ENCODE measurements at places on chromosomes 1 and 21. TPM values are rescaled to one million over a fixed set of nuclear protein-coding genes. Genes with fewer than 3 reads are reported as not detected.

SNX7 gene
- total RNA-seq = 18.4 TPM

CENPL gene
- total RNA-seq = 23.8 TPM

LRRC71 gene
- total RNA-seq = 0.15 TPM

RHD gene
- not detected for total RNA-seq

ADAMTS4 gene
- total RNA-seq = 3.6 TPM

FAM89A gene
- 5.1 TPM for total RNA-seq

RPL11 gene
- 1,010 TPM for total RNA-seq

KRTAP27-1 gene
- total RNA-seq = not detected

KRTAP12-2 gene
- total RNA-seq = not detected

CNTN2 gene
- total RNA-seq = not detected

ADAM30 gene
- not detected for total RNA-seq

BCAS2 gene
- total RNA-seq = 39.7 TPM

RIMKLA gene
- under 0.01 TPM for total RNA-seq

SLC22A15 gene
- total RNA-seq = 0.30 TPM
